Keratinocyte (primary cell): ENCODE measurements at places on chromosomes 1 and 21. TPM values are rescaled to one million over a fixed set of nuclear protein-coding genes. Genes with fewer than 3 reads are reported as not detected.

TMEM200B gene
- polyA plus RNA-seq, result 0.18 to 0.82 TPM (median 0.59 TPM) in 3 replicates

RHOC gene
- 639 to 942 TPM (median 813 TPM) in 3 replicates for polyA plus RNA-seq

PGLYRP4 gene
- polyA plus RNA-seq, result 2.4 to 21.6 TPM (median 3.8 TPM) in 3 replicates

MCOLN2 gene
- 0.05 to 0.14 TPM (median 0.12 TPM) in 3 replicates for polyA plus RNA-seq

LCE2B gene
- polyA plus RNA-seq, result 0.14 to 0.83 TPM (median 0.49 TPM) in 3 replicates

B3GALT2 gene
- not detected in 3 replicates for polyA plus RNA-seq

DNA sequence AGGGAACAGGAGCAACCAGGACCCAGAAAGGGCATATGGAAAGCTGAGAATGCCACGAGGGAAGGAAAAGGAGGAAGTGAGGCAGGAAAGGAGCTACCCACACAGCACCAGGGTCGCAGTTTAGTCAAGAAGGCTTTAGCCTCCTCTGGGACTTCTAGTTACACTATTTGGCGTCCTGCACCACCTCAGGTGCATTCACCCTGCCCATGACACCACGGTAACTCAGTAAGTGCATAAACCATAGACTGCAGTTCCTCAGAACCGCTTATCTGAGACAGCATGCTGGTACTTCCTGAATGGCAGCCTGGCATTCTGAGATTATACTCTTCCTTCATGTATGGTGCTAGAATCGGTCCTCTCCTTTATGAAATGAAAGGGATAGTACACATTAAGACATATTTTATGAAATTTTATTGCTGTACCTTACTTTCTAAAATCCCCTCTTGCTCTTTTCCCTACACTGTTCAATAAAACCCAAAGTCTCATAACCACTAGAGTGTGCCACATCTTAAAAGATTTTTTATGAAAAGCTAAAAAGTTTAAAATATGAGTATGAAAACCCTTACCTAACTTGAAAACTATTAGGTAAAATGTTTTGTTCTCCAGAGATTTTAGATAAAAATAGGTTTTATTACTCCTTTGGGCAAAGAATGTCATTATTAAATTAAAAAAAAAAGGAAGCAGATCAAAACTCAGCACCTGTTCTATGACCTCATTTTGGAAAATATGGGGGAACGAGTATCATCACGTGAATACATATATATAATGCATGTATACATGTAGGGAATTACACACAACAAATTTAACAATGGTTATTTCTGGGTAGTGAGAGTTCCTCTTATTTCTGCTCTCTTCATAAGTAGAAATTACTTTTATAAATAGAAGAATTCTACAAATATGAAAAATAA is 67.3 kb downstream of the VAV3 start:
- no peaks in the 10 kb centered on the region for H3K27me3 ChIP-seq
- no peak overlapping the region for H3K27ac ChIP-seq
- no peak overlapping the region for H3K4me3 ChIP-seq
- DNase-seq, result no peak

GRCh38 chr1:188660572-188660971 is 1817.1 kb downstream of the BRINP3 start:
- H3K4me1 ChIP-seq, result no peaks in the 10 kb centered on the region
- H3K27me3 ChIP-seq, result no peaks in the 10 kb centered on the region
- no peaks in the 10 kb centered on the region for H3K36me3 ChIP-seq
- H3K4me3 ChIP-seq, result no peak overlapping the region
- DNase-seq, result no peak

- no peak for DNase-seq
- no peaks in the 10 kb centered on the region for H3K4me1 ChIP-seq
- no peaks in the 10 kb centered on the region for H3K36me3 ChIP-seq
These were observed 92.9 kb upstream of the SOD1 start for GRCh38 chr21:31566611-31567010.

DNA sequence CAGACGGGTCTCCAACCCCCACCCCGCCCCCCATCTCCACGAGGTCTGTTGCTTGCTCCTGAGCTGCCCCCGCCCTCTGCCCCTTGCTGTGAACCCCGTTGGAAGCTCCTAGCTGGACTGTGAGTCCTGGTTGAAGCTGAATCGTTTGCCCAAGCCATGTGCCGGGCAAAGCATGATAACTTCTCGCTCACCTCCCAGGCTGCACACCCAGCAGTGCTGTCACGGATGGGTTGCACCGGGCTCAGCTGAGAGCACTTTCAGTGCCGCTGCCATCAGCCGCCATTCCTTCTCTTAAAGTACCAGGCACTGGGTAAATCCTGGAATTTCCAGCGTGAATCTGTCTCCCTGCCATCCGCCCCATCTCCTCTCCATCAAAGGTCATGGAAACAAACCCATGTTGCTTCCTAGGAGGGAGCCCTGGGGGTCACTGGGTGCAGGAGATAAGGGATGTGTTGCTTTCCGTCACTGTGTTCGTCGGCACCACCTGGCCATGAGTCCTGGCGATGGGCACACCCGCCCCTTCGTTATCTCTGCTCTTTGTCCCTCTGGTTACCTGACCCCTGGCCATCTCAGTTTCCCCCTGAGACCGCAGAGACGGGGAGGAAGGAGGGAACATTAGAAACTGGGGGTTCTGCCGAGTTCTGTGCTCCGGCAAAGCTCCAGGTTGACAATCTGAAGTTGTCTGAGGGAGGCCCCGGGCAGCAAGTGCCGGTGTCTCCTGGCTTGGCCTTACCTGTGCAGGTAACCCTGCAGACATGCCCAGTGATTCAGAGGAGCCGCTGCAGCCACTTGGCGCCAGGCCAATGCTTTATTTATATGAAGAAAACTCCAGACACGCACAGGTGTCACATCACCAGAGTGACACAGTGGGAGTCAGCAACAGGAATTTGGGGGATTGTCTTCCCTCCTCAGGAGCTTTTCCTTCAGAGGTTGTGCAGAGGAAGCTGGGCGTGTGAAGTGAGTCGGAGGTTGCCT is 2.7 kb downstream of the PDE9A start:
- H3K27ac ChIP-seq, result no peak overlapping the region
- H3K36me3 ChIP-seq, result no peaks in the 10 kb centered on the region
- no peak for DNase-seq
- H3K27me3 ChIP-seq, result peaks cover 60% of the 10 kb centered on the region
- H3K4me1 ChIP-seq, result peaks cover 2% of the 10 kb centered on the region

- H3K4me3 ChIP-seq, result peak overlapping the region; percentile 43
- no peak for DNase-seq
- H3K4me1 ChIP-seq, result peaks cover 74% of the 10 kb centered on the region
- no peaks in the 10 kb centered on the region for H3K36me3 ChIP-seq
These were observed 44.2 kb downstream of the LUZP1 start for GRCh38 chr1:23124259-23125026.

DNA sequence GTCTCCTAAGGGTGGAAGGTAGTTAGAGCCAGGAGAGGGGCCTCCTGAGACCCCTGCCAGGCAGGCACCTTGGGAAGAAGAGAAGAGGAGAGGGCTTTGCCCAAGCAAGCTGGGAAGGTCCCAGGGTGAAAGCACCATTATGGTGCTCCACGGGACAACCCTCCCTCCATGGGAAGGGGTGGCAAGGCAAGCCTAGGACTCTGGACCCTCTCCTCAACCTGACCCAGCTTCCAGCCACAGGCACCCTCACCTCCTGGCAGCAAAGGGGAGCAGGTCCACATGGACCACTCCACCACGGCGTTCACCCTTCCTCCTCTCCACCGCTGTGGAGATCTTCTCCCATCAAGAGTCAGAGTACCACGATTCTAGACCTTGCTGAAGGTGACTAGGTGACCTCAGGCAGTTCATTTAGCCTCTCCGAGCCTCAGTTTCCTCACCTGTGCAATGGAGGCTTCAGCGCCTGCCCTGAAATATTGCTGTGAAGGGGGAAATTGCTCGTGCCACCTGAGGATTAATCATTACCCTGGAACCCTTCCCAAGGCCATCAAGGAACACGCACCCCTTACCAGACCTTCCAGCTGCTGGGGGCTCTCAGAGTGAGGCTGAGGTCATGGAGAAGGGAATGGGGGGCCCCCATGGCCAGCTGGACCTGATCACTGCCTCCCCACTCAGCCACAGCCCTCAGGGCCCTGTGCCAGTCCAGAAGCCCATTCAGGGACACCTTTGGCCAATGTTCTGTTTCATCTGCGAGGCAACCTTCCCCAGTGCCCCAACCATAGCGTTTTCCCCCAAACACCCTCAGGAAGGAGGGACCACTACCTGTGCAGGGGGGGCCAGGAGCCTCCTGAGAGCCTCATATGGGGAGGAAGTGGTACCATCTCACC is 1.6 kb downstream of the RAP1GAP start:
- H3K4me1 ChIP-seq, result peaks cover 7% of the 10 kb centered on the region
- peaks cover 44% of the 10 kb centered on the region for H3K27me3 ChIP-seq
- no peak overlapping the region for H3K27ac ChIP-seq
- H3K4me3 ChIP-seq, result no peak overlapping the region
- no peak for DNase-seq
- H3K36me3 ChIP-seq, result no peaks in the 10 kb centered on the region

DNA sequence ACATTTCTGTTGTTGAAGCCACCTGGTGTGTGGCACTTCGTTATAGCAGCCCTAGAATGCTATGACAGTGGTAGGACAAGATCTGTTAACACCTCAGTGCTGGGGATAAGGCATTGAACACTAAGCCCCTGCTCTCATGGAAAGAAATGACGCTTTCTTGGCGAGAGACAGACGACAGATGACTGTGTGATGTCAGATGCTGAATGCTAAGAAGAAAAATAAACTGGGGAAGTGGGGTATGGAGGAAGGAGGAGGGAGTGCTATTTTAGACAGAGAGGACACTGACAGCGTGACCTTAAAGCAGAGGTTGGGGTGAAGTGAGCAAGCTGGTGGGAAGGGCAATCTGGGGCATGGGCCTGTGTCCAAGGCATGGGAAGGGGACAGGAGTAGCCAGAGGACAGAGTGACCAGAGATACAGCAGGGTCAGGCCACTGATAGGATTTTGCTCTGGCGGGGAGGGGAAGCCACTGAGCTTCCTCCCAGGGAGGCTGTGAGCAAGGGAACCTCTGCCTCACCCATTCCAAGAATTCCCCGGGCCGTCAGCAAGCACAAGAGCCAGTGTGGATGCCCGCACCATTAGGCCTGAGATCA is 15.2 kb downstream of the DOP1B start:
- H3K4me3 ChIP-seq, result no peak overlapping the region
- no peak overlapping the region for H3K27ac ChIP-seq
- H3K4me1 ChIP-seq, result no peaks in the 10 kb centered on the region
- no peaks in the 10 kb centered on the region for H3K36me3 ChIP-seq

DNA sequence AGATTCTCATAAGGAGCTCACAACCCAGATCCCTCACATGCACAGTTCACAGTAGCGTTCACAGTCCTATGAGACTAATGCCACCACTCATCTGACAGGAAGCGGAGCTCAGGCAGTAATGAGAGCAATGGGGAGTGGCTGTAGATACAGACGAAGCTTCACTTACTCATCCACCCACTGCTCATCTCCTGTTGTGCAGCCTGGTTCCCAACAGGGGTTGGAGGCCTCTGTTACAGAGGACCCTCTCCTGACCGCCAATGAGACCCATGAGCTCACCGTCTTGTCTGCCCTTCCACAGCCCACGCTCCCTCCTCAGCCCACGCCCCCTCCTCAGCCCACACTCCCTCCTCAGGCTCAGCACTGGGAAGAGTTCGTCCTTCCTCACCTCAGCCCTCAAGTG is 39.6 kb downstream of the RSPH1 start:
- no peaks in the 10 kb centered on the region for H3K4me1 ChIP-seq
- H3K4me3 ChIP-seq, result no peak overlapping the region
- DNase-seq, result no peak
- no peak overlapping the region for H3K27ac ChIP-seq
